Activated T-cell treated with anti-CD3 and anti-CD28 coated beads, Interleukin-2, amount 50 U/mL, for 72 hours (primary cell): ENCODE measurements at places on chromosomes 16 and 17. TPM values are rescaled to one million over a fixed set of nuclear protein-coding genes. Genes with fewer than 3 reads are reported as not detected.

DNA sequence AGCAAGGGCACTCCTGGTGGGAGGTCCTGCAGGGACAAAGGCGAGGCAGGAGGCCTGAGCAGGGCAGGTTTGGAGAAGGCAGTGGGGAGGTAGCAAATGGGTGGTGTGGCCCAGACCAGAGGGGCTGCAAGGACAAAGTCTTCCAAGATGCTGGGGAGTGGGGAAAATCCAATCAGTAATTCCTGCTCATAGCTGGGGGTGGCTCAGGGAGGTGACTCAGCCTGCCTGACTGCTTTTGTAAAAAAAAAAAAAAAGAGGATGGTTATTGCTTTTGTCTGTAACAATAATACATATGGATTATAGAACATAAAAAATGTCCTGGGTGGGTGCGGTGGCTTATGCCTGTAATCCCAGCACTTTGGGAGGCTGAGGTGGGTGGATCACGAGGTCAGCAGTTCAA, 5.2 kb downstream of the IL34 start:
- DNase-seq: no peak

GRCh38 chr17:76696763-76697701, 13.7 kb downstream of the MXRA7 start:
- no peak for DNase-seq

ABCC6 gene
- not detected for total RNA-seq

- DNase-seq: no peak
Measured at GRCh38 chr17:61057257-61057656, 342.4 kb upstream of the TBX2 start.

SMIM5 gene
- 2.4 TPM for total RNA-seq

DNA sequence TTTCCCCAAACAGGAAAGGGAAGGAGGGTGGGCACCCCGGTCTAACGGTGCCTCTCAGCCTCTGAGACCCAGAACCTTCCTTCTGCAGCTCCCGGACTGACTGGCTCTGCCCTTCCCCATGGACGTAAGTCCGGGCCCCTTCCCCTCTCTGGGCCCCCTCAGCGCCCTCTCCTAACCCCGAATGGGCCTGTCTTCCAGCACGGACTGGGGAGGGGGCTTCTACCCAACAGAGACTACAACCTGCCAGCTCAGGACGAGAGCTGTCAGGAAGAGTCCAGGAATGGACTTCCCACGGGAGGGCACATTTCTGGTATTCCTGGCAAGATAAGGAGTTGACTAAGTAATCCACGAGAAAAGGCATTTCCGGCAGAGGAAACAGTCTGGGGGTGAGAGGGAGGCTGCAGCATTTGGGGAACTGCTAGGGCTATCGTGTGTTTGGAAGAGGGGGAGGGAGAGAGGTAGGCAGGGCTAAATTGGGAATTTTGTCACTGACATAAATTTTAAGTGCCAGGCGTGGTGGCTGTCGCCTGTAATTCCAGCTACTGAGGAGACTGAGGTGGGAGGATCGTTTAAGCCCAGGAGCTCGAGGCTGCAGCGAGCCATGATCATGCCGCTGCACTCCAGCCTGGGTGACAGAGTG, 12.1 kb upstream of the ALDOA start:
- no peak for DNase-seq

DNA sequence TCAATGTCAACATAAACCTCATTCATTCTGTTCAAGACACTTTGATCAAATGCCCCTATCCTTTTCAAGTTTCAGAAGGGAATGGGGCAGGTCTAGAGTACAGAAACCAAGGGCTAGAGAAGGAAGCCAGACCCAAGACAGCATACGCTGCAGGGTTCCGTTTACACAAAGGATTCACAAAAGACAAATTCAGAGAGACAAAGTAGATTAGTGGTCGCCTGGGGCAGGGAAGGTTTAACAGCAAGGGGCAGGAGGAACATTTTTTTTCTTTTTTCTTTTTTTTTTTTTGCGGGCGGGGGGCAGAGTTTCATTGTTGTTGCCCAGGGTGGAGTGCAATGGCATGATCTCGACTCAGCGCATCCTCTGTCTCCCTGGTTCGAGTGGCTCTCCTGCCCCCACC, 19.9 kb upstream of the TRAP1 start:
- DNase-seq: no peak

DNA sequence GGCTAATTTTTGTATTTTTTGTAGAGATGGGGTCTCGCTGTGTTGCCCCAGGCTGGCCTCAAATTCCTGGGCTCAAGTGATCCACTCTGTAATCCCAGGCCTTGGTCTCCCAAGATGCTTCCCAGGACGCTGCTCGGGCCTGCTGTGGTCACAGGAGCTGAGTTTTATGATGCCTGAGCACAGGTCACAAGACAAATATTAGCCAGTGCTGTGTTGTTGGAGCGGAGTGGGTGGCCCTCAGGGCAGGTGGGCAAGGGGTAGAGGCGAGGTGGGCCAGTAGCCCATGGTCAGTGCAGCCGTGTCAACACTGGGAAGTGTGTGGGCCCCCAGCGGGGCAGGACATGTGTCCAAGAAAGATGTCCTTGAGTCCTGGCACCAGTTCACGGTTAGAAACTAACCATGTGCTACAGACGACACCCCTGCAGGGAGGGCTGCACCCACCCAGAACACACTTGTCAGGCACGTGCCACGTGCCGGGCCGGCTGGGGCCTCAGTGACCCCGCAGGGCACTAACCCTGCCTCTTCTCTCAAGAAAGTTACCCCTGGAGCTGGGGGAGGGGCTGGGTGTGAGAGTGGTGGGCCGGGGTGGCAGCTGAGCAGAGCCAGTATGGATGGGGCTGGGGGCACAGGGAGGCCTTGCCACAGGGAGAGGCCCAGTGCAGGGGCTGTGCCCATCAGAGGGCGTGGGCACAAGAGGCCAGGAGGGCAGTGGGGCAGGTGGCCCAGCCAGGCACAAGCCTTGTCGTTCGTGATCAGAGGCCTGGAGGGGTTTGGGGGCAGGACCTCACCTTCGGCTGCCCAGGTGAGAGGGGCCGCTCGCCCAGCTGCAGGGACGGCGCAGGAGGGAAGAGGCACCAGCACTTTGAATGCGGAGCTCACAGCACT, 103.1 kb upstream of the CHMP6 start:
- no peak for DNase-seq

DNA sequence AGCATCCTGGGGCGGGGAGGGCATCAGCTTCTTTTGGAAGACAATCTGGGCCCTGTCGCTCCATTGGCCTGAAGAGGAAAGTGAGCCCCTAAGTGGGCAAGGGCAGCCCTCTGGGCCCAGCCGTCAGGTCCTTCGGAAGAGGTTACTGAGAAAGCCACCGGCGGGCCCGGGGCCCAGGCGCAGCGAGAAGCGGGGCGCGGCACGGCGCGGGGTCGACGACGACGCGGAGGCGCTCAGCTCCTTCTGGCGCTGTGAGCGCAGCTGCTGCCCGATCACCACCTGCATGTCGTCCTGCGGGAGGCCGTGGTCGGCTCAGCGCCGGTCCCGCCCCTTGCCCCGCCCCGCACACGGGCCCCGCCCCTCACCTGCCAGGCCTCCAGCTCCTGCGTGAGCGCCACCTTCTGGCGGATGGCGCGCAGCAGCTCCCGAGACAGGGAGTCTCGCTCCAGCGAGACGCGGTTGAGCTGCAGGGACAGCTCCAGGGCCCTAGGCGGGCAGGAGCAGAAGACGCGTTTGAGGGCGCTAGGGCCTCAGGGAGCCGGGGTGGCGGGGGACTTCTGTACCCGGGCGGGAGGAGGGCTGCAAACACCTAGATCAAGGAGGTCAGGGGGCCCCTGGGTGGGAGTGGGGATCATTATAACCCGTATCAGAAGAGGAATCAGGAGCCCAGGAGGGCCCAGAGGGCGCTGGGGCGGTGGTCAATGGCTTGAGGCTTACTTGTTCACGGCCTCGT, 4.3 kb downstream of the THOC6 start:
- DNase-seq: peak; percentile 89

MMP28 gene
- 0.96 TPM for total RNA-seq
